ENCODE measurements at places on chromosomes 2 and 18.

DNA sequence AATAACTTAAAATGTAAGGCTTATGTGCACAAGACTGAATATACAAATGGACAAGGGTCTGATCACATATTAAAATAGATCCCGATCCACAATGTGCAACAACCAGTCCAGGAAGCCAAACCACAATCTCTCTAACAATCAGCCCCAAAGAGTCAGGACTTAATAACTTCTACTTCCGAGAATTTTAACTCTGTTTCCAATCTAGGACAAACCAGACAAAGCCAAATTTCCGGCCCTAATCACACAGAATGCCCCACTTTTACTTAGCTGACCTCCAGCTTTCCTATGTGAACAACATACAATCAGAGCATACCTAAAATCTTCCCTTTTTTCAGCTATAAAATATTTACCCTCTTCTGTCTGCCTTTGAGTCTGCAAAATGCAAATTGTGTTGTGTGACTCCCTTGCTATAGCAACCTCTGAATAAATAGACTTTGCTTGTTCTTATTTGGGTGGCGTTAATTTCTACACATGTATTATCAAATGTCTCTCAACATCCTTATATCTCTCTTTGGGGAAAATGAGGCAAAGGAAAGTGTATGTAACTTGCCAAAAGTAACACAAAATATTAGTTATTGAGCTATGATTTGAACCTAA lies 381.9 kb upstream of the MC4R start:
- DNase-seq = no peak

DNA sequence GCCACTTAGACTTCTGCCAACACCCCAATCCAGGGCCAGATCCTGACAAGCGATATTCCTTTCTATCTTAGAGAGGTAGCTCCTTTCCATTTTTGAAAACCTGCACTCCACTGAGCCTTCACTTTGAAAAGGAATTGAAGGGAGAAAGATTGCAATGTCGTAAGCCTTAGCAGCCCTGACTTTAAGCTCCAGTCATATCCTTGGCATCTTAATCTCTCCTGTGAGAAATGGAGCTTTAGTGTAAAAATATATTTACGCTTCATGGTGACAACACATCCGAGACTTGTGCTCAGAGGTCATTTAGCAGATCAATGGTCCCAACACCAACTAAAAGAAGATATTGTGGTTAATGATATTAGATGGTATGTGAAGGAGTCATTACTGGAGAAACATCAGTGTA lies 235.8 kb upstream of the MEX3C start:
- DNase-seq = no peak

GRCh38 chr2:146784602-146785001 lies 1060.2 kb upstream of the ACVR2A start:
- DNase-seq = no peak

- DNase-seq = no peak
Measured at GRCh38 chr2:118121101-118121500, 32.8 kb downstream of the INSIG2 start.

- no peak for DNase-seq
Measured at GRCh38 chr18:58831606-58832005, 33.1 kb upstream of the ZNF532 start.

GRCh38 chr2:203705178-203705577 lies 1.3 kb upstream of the CD28 start:
- DNase-seq = peak; percentile 40

DNA sequence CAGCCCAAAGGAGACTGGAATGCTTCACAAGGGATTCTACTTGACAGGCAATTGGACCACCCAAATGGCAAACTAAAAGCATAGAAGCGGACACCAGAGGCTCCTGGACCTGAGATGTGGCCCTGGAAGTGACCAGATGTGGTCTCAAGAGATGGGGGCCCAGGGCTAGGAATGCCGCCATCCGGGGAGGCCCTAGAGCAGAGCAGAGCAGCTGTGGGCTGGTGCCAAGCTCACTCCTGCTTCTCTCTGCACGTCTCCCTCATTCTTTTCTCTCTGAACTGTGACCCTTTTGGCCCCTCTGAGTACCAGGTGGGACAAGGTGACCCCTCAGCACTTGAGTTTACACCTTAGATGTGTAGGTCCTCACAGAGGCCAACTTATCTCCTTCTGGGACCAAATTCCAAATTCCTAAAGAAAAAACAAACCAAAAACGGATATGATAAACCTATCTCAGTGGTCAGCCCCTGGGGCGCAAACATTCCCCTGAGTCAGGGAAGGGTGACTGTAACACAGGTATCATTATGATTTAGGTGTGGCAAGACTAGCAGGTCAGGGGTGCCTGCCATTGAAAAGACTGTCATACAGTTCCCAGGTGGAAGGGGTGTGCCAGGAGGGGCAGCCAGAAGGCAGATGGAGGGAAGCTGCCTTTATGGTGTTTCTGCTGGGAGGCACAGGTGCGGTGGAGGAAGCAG lies 6.5 kb upstream of the IL1R2 start:
- DNase-seq = no peak

- no peak for DNase-seq
Measured at GRCh38 chr18:36169938-36170337, 17.4 kb upstream of the MOCOS start.

DNA sequence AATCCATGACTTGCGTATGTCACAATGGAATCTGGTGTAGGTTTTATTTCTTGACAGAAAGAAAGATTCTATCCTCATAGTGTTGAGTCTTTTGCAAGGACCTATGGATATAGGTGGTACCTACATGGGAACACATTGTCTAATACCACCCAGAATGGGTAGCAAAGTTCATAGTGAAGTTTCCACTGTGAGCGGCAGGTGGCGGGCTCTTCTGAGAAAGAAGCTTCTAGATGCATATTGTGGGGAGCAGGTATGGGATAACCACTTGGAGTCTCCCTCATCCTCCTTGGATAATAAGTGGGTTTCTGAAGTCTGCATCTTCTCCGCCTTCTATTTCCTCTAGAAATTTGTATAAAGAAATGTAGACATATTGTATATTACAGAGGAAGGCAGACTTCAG lies 44.9 kb downstream of the LINC00305 start:
- DNase-seq = no peak

DNA sequence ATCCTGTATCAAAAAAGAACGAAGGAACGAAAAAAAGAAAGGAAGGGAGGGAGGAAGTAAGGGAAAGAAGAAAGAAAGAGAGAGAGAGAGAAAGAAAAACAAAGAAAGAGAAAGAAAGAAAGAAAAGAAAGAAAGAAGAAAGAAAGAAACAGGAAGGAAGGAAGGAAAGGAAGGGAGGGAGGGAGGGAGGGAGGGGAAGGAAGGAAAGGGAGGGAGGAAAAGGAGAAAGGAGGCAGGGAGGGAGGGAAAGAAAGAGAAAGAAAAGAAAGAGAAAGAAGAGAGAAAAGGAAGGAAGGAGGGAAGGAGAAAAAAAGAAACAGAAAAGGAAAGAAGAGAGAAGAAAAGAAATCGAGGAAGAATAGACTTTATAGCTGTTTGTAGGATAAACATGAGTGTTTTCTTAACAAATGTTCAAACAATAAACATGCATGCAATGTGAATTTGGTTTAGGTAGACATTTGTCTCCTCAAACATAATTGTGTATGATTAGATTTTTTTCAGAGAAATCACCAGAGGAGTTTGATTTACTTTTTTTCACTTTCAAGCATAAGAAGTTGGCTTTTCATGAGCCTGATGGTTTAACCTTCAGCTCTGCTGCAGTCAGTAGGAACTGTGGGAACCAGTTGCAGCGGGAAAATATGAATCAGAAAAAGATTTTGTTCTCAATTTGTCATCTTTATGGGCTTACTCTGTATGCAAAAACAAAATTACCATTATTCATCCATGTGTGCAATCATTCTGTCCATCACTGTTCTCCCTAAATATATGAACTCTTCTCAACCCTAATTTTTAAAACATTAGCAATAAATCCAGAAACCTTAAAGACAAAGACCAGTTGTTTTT lies 71.6 kb downstream of the PRKRA start:
- DNase-seq = no peak

DNA sequence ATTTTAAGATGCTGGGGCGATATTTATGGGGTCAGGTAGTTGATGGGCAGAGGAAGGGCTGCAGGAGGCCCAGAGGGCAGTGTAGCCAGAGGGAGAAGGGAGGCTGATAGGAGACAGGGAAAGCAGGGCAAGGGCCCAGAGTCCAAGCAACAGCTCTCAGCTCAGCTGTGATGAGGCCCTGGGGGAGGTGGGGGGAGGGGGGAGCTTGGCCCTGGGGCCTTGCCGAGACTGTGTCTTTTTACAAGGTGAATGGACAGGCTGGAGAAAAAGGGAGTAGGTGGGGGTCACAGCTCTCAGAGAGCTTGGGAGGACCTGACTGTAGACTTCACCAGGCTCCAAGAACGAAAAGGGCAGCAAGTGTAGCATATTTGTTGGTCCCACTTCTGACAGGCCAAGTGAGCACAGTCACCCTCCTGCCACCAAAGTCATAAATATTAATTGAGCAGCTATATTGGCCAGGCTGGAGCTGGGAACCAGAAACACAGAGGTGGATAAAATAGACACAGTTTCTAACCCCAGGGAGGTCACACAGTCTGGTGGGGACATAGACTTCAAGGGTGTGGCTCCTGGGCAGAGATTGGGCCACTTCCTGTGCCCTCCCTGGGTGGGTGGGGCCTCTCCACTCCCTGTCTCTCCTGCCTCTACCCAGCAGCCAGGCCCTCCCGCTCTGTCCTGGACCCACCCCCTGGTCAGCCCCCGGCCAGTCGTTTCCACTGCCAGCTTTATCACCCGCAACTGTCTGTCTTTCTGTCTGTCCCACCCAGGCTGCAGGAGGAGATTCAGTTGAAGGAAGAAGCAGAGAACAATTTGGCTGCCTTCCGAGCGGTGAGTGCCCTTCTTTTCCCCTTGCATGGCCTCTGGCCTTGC lies 1.4 kb downstream of the DES start:
- DNase-seq = no peak

GRCh38 chr2:200779214-200779613 lies 32.5 kb upstream of the BZW1 start:
- no peak for DNase-seq

GRCh38 chr2:230956827-230957755 lies 32.0 kb upstream of the GPR55 start:
- DNase-seq = no peak

GRCh38 chr2:34705551-34706247 lies 1106.6 kb upstream of the FAM98A start:
- no peak for DNase-seq

DNA sequence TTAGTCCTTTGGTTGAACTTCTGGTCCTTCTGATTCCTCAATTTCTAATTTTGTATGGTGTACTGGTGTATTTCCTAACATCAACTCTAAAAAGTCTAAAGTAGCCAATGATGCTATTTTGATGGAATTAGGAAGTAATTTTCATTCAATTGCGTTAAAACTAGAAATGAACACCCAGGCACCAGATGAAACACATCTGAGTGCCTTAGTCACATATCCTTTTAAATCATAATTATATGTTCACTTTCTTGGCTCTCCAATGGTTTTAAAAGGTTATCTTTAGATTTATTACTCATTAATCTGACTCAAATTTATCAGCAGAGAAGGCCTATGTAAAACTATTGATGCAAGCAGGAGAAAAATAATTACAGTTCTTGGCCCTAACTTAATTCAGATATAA lies 119.7 kb downstream of the GAREM1 start:
- no peak for DNase-seq

DNA sequence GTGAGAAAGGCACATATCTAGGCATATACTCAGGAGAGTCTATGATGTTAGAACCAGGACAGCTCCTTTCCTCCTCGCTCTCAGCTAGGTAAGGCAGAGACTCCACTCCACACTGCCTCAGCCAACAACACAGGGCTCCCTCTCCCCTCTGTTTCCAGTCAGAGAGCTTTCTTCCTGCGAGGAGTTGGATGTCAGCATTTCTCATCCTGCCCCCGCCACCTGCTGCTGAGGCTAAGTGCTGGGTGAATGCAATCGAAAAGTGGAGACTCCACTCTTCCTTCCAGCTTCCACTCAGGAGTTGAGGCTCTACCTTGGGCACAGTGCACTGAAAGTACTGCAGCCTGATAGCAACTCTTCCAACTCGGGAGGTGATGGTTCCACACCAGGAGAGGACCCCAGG lies 177.2 kb upstream of the RAB6C start:
- DNase-seq = no peak

DNA sequence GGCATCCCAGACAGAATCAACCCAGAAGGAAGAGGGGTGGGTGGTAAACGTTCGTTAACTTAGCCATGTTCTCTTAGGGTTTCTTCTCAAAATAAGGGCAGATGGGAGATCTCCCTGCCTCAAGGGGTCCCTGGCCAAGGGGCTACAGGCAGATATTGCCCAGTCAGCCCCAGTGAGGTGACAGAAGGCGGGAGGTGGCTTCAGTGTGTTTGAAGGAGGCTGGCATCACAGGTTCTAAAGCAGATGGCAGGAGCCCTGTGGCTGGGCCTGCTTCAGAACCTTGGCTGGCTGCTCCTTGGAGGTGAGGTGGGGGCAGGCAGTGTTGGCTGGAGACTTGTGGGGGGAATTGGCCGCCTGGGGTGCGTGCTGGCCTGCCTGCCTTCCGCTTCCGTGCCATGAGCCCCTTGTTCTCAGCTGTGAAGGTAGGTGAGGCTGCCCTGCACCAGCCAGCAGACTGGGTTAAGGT lies 23.5 kb downstream of the HPCAL1 start:
- no peak for DNase-seq

DNA sequence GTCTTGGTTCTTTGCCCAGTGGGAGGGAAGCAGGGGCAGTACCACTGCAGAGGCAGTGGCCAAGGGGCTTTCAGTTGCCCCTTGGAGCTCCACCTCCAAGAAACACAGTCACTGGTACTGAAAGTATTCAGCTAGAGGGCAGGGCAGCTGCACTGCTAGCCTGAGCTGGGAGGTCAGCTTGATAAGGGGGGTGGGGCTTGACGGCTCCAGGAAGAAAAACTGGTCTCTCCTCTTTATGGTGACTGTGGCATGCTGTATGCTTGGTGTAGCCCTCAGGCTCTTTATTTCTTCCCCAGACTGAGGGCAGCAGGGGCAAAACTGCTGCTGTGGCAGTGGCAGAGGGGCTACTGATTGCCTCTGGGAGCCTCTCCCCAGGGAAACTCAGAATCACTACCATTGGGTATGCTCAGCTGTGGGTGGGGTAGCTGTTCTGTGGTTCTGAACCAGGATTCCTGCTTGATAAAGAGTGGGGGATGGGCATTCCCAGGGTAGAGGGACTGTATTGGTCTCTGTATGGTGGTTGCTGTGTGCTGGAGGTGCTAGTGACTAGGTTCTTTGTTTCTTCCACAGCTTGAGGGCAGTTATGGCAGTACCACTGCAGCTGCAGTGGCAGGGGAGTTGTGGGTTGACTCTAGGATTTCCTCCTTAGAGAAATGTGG lies 134.6 kb upstream of the SCN7A start:
- no peak for DNase-seq

GRCh38 chr2:232652505-232652851 lies 19.1 kb downstream of the EFHD1 start:
- no peak for DNase-seq

- no peak for DNase-seq
Measured at GRCh38 chr18:36322408-36322728, 24.9 kb downstream of the FHOD3 start.
